Activated CD4-positive, alpha-beta T cell treated with anti-CD3 and anti-CD28 coated beads for 48 hours (primary cell): ENCODE measurements at places on chromosomes 5 and 9.

DNA sequence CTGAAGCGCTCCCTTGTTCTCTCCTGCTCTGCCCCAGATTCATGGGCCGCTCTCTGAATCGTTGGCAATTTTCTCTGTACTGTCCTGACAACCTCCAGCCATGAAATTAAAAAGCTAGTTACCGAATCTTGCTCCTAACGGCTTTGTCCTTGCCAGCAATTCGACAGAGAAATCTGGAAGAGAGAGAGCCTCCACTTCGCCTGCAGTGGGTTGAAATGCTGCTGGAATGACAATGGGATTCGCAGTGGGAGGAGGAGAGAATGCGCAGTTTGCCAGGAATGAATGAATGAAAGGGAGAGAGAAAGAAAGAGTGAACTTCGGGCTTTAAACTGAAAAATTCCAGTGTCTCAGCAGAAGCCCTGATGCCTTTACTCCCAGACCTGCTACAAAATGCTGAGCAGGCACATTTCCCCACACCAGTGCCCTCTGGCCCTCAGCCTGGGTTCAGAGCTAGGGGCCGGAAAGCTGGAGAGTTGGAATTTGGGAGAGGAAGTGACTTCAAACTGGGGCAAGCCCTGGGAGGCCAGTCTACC lies 11.5 kb upstream of the BOD1 start:
- no peak for DNase-seq

DNA sequence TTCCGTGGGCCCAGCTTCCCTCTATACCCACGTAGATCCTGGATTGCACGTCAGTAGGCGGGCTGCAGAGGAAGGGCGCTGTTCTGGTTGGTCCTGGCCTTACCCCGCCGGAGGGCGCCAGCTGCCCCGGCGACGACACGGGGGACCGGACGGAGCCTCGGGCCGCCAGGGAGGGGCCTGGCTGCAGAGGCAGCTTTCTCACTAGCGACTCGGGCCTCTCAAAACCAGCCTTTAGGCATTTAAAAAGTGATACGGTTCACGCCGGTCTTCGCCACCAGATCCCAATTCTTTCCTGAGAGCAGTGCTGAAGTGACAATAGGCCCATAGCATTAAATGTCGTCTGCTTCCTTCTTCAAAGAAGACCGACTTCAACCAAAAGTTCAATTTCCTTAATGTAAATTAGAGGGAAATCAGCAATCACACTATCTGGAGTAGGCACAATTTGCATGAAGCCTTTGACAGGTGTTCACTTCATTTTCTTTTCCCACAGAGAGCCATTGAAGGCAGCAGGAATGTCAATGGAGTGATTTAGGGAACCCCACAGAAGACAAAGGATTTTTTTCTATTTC lies 17.6 kb upstream of the UBE2D2 start:
- DNase-seq = peak; percentile 56

- DNase-seq = no peak
Observed at GRCh38 chr5:139451878-139452660, 10.5 kb downstream of the ECSCR start.

GRCh38 chr5:164191240-164191639 lies 685.8 kb downstream of the MAT2B start:
- no peak for DNase-seq

GRCh38 chr5:45568813-45569212 lies 127.4 kb downstream of the HCN1 start:
- DNase-seq = no peak

- no peak for DNase-seq
Observed at GRCh38 chr9:120696551-120697230, 17.6 kb downstream of the MEGF9 start.

GRCh38 chr9:88799541-88800328 lies 191.5 kb upstream of the S1PR3 start:
- no peak for DNase-seq

DNA sequence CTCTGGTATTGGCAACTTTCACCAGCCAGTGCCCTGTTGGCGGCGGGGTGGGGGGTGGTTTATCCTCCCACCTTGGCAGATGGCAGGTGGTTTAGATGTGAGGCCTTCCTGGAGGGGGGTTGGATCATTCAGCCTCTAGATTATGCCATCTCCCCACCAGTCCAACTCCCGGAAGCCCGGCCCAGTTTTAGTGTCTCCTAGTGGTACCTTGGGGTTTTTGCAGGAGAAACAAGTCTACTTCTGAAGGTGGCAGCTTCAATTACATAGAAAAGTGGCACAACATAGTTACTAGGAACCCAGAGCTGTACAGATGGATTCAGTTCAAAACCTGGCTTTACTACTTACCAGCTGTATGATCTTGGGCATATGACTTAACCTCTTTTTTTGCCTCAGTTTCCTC lies 11.3 kb downstream of the PRLR start:
- no peak for DNase-seq

DNA sequence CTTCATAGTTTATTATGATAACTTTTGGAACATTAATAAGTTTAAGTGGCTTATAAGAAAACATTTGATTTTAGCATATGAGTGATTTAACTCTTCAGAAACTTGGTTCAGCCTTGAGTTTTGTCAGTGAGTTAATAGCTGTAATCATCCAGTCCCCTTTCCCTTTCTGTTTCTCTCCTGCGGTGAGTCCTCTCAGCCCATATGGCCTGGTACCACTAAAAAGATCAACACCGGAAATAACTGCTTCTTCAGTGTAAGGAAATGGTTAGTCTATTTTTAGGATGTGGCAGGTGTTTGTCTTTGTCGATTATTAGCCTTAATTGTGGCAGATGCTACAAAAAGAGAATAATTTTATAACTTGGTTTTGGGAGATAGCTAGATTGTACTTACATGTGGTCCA lies 120.2 kb upstream of the GRHPR start:
- DNase-seq = peak; percentile 36

DNA sequence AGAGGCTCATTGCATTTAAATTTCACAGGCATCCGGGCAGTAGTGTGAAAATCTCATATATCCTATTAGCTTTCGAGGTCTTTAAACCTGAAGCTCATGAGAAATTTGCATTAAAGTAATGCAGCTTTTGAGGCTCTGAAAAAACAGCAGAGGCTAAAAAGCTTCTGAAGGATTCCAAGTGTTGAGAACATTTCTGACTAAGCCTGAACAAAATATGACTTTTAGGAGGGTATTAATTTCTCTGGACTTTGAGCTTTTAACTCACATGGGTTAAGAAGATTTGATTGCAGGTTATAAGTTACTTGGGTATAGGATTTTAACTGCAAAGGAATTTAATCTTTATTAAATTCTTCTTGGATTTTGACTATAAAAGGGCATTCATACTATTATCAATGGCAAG lies 743.9 kb downstream of the TLE1 start:
- DNase-seq = no peak

DNA sequence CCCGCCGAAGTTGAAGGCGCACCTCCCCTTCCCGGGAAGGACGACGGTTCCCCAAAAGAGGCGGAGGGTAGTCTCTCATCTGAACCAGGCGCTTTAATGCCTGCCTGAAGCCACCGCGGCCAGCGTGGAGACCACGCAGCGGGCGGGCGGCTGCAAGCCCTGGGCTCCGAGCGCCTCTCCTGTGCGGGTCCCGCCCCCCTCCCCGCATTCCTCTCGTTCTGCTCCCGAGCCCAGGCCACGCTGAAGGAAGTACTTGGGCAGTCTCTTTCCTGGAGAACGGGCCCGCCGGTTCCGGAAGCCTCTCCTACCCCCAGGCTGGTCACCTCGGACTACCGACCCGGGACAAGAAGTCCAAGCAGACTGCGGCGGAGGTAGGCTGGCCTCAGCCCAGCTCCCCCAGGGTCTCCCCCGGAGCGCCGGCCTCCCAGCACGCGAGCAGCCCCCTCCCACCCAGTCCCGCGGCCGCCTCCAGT lies 571 bp downstream of the PPIC start:
- DNase-seq = peak; percentile 3

DNA sequence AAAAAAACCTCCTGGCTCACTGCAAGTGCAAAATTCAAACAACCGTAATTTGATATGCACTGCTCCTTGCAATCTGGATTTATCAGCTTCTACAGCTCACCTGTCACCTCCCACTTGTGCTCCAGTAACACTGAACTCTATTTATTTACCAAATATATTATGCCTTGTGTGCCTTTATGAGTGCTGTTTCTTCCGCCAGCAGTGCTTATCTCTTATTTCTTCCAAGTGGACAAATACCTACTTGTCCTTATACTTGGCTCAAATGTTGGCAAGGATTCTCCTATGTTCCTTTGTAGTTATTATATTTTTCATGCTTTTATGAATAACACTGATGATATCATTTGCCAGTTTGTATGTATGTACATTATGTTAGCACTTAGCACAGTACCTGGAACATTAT lies 145.7 kb upstream of the ARRDC3 start:
- DNase-seq = no peak

- no peak for DNase-seq
Observed at GRCh38 chr5:73442996-73443627, 5.5 kb downstream of the FOXD1 start.

- no peak for DNase-seq
Observed at GRCh38 chr5:87027570-87027969, 240.1 kb upstream of the RASA1 start.

DNA sequence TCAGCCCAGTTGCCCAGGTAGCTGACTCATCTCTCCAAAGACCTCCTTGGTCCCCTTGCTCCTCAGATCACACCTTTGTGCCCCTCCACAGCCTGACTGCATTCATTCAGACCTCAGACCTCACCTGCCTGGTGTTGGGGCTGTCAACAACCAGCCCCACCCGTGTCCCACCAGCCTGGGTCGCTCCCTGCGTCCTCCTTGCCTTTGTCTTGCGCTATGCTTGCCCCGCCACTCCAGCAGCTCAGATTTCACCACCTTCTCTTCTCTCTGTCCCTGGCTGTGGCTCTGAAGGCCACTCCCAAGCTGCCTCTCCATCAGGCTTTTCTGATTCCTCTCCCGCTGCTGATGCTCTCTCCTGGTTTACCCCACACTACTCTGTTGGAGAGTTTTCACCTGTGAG lies 103.5 kb downstream of the MVB12B start:
- no peak for DNase-seq

GRCh38 chr5:133427121-133427777 lies 185.1 kb downstream of the FSTL4 start:
- no peak for DNase-seq

DNA sequence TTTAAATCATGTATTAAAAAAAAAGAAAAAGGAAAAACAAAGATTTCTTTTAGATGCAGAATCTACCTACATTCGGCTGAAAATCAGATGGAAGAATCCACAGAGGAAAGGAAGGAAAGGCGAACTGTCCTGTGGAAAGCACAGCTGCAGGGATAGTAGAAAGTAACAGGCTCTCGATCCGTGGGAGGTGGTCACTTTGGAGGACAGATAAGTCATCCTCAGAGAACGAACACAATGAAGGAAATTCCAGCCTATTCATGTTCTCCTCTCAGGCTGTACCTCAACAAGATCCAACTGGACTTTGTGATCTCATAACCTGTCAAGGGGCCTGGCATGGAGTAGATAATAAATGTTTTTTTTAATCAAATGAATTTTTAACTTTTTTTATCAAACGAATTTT lies 72.8 kb downstream of the NR6A1 start:
- no peak for DNase-seq
